ENCODE measurements at places on chromosomes 16 and 17.

DNA sequence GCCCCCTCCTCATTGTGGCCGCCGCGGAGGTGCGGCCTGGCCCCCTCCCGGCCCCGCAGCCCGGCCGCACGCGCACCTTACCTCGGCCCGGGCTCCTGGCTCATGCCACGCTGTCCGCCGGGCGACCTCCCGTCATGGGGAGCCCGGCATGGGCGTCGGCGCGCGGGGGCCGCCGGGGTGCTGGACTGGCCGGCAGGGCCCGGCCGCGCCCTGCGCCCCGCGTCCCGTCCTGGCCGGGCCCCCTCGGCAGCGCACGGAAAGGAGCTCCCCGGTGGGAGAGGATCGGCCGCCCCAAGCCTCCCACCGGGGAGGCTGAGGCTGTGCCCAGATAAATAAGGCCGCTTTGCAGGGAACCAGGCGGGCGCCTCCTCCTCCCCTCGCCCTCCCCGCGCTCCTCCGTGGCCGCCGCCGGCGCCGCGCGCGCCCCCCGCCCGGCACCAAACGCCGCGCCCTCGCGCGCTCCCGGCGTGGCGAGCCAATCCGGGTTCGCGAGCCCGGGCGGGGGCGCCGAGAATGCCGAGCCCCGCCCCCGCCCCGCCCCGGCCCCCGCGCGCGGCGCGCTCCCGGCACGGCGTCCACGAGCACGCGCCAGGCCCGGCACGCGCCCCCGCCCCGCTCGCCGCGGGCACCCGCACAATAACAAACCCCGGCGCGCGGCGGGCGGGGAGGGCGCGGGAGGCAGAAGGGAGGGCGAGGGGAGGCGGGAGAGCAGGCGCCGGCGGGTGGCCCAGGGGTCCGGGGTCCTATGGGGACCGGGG, at the start of gene FBXL16:
Gene FBXL16 (minus strand): TSS at position 371 of the 758 bp plus-strand sequence. CDS start 8,396 bp downstream, outside the sequence.
- no peak for DNase-seq

- no peak for DNase-seq
These were observed 823 bp upstream of the NOTUM start for GRCh38 chr17:81961521-81962498.

DNA sequence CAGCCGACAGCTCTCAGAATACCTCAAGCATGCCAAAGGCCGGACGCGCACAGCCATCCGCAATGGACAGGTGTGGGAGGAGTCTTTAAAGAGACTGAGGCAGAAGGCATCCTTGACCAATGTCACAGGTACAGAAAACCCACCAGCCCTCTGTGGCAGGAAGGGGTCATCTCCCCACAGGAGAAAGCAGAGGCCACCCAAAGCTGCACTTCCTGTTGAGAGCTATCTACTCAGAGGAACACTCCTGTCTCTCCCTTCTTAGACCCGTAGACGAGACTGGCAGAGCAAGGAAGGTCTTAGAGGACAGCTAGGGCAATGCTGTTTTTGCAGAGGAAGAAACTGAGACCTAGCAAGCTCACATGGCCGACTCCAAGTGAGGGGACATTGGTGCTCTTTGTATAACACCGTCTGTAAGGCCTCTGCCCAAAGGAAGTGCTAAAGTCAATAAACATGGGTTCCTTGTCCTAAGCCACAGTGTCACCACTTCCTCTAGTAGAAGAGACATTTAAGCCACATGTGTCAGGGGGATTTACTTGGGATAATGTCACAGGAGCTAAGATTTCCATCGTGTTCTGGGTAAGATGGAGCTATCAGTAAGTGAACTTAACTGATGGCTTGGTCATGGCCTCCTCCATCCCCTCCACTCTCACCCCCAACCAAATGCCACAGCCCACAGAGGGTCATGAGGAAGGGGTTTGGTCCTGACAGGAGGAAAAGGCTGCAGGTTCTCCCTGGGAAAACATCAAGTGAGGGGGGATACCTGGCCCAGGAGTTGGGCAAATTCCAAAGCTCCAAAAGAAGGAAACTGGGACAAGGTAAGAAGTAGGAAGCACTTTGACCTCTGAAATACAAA, 9.4 kb downstream of the LPO start:
- no peak for DNase-seq

DNA sequence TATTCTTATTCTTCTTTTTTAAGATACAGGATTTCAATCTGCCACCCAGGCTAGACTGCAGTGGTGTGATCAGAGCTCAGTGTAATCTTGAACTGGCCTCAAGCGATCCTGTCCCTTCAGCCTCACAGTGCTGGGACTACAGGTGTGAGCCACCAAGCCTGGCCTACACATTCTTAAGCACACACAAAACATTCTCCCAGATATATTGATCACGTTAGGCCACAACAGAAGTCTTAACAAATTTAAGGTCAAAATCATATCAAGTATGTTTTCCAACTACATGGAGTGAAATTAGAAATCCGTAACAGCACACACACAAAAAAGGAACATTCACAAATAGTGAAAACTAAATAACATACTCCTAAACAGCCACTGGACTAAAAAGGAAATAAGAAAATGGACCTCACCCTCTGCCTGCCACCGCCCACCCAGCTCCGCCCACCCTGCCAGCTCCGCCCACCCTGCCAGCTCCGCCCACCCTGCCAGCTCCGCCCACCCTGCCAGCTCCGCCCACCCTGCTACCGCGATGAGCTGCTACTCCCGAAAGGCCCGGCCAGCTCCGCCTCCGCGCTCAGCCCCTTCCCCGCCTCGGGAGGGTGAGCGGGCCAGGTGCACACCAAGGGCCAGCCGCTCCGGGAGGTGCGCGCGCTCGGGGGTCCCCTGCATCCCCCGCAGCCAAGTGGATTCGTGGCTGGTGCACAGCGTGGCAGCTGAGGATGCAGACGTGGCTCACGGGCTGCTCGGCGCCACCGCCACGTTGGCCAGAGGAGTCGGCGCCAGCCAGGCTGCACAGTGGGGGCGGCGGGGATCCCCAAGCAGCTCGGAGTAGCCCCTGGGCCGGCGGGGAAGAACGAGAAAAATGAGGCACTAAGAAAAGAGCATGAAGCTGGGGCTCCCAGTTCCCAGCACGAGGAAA, 41.2 kb downstream of the C16orf87 start:
- peak; percentile 69 for DNase-seq

DNA sequence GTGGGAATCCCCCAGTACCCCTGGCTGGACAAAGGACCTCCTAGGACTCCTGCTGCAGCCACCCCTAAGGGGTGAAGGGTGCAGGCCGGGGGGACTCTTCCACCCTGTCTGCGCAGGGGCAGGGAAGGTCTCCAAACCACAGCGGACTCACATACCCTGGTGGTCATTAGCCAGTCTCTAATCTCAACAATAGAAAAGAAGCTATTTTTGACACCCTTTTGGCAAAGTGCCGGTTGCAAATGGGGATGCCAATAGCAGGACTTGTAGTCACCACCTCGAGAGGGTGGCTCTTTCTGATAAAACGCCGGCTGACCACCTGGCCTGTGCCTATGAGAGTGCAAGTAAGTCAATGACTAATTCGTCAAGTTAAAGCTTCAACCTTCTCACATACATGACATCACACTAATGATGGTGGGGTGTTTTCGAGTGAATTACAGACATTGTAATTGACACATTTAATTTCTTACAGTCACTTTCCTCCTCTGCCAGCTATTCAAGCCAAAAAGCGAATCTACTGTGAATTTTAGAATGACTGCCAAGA, 23.1 kb upstream of the DNAH17 start:
- no peak for DNase-seq

GRCh38 chr17:79942591-79943346, 92.9 kb downstream of the TBC1D16 start:
- peak; percentile 26 for DNase-seq

DNA sequence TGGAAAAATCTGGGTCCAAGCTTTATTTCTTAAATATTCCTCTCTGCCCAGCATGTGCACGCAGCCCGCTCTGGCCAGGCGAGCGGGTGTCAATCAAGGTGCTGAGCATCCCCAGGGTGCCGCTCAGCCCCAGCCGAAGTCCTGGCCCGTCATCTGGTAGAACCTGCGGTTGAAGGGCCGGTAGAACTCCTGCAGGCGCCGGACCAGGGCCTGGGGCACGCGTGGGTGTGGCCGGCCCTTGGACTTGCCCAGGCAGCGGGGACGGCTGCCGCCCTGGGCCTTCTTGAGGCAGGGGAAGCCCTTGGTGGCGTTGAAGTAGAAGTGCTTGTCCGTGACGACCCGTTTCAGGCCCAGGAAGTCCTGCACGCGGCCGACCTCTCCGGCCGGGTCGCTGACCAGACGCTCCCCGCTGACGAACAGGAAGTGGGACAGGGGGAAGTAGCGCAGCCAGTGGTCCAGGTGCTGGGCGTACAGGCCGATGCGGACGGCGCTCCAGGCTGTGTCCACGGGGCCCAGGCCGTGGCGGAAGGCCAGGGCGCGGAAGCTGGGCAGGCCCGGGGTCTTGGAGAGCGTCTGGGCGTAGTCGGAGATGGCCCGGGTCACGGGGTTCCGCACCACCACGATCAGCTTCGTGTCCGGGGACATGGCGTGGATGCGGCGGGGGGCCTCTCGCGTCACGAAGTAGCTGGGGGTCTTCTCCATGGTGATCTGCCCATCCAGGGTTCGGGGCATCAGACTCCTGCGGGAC, 6.6 kb downstream of the HS3ST6 start:
- no peak for DNase-seq

DNA sequence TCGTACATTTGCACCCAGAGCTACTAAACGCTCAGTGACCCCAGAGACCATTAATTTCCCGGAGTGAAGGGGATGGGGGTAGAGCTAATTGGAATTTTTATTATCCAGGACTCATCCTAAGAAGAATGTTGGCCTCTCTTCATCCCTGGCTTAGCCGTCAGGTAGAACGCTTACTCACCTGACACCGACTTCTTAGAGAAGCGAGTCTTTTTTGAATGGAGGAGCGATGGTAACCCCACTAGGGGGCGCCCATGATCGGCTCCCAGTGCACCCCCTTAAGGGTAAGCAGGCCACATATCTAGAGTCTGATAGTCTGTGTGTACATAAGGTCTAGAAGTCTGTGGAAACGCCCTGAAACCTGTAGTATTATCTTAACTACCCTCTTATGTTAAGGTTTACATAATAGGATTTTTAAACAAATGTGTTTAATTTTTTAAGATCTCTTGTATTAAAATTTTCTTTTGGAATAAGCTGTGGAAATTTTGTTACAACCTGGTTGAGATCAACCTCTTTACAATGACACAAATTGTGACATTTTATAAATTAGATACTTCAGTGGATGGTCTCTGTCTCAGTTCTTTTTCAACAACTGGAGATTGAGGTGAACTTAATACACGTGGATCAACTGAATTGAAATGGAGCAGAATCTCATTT, 229.8 kb downstream of the CPPED1 start:
- DNase-seq, result no peak

DNA sequence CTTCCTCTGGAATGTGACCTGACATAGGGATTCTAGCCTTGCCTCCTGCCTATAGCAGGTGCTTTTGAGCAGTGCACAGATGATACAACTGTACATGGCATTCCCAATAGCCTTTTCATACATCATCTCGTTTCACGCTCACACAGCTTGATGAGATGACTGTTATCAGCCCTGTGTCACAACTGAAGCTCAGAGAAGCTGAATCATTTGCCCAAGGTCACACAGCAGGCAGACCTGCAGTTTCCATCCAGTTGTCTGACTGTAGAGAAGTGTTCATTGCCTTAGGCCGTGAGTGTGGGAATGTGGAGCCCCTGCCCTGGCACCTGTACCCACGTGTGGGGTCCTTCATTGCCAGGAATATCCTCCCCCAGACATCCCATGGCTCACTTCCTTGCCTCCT, 20.1 kb downstream of the WFDC1 start:
- DNase-seq, result no peak

DNA sequence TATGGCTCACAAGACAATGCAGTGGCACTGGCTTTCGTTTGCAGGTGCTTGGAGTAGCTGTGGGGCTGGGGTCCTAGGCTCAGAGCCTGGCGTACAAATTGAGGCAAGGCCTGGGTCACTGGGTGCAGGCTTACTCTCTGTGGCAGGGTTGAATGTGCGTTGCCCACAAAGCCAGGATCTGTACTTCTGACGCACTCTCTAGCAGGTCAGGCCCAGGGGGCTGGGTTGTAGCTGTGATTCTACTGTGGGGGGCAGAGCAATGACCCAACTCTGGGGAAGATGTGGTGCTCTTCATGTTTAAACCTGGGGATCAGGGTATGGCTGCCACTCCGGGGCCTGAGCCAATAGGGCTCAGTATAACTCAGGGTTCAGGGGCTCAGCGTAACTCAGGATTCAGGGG, 6.4 kb upstream of the PRSS21 start:
- DNase-seq, result no peak

- DNase-seq, result no peak
These were observed 177.6 kb downstream of the AIPL1 start for GRCh38 chr17:6257336-6257735.

GRCh38 chr17:42061646-42062487, 11.5 kb upstream of the C17orf113 start:
- no peak for DNase-seq

- peak; percentile 44 for DNase-seq
These were observed 35.4 kb downstream of the SNX20 start for GRCh38 chr16:50645563-50646220.

GRCh38 chr17:50112694-50113093, 17.3 kb downstream of the SAMD14 start:
- no peak for DNase-seq

GRCh38 chr16:3864562-3864961, 16.0 kb downstream of the CREBBP start:
- no peak for DNase-seq

DNA sequence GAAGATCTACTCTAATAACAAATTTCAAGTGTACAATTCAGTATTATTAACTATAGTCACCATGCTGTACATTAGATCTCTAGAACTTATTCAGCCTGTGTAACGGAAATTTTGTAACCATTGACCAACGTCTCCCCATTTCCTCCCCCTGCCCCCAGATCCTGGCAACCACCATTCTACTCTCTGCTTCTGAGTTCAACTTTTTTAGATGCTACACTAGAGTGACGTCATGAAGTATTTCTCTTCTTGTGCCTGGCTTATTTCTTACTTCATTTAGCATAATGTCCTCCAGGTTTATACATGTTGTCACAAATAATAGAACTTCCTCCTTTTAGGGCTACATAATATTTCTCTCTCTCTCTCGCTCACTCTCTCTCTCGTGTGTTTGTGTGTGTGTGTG, 157.5 kb downstream of the ANKFN1 start:
- no peak for DNase-seq

- DNase-seq, result peak; percentile 61
These were observed 28.0 kb downstream of the NXN start for GRCh38 chr17:951325-952132.

GRCh38 chr17:61066062-61066461, 333.6 kb upstream of the TBX2 start:
- no peak for DNase-seq

- no peak for DNase-seq
These were observed 252.3 kb upstream of the CA10 start for GRCh38 chr17:52410781-52411180.

DNA sequence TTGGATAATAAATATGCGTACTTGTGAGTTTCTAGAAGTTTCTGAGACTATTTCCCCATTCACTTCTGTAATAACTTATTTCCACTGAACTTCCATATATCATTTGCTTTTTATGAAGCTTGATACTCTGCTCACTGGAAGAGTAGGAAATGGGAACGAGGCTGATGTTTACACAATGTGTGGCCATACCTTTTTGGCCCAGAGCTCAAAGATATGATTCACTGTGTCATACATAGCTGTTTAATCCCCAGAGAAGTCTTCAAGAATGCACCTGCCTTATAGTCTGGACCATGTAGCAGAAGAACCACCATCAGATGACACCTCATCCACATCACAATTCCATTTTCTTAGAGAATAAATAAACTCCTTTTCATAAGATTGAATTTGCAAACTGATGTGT, 40.3 kb upstream of the TEKT3 start:
- DNase-seq, result no peak

GRCh38 chr17:53629188-53629587, 193.5 kb upstream of the KIF2B start:
- no peak for DNase-seq

GRCh38 chr16:81848306-81848853, 69.3 kb downstream of the PLCG2 start:
- no peak for DNase-seq

- no peak for DNase-seq
These were observed 73.2 kb downstream of the RTN4RL1 start for GRCh38 chr17:1951920-1952319.
